AG04450 (cell line): ENCODE measurements at places on chromosomes 1 and 21. TPM values are rescaled to one million over a fixed set of nuclear protein-coding genes. Genes with fewer than 3 reads are reported as not detected.

DNA sequence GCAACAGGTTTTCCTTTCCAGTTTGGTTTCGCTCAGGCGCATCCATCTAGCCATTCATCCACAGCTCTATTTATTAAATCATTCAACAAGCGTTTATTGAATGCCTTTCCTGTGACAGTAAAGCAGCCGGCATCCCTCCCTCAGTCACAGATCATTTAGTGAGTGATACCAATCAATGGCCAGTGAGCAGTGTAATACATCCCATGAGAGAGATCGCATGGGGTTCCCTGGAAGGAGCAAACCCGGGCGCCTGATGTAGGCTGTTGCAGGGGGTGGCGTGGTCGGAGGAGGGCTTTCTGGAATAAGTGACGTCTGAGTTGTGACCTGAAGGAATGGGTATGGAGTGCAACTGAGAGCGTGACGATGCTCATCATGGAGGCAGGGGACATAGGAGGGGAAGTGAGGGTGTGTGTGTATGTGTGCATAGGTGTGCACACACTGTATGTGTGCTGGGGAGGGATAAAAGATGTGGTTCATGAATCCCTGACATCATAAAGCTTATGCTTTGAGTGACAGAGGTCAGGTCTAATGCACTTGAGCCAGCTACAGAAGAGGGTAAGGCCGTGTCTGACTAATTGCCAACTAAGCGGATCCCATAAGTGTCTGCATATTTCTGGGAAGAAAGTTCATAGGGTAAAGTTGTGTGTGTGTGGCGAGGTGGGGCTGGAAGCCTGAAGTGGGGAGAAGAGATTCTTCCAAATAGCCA is 6.6 kb downstream of the FCMR start:
- no peak for DNase-seq

GRCh38 chr1:89780721-89781120 is 40.1 kb upstream of the LRRC8D start:
- DNase-seq, result no peak

- no peak for DNase-seq
These were observed 150.3 kb downstream of the IFI44 start for GRCh38 chr1:78799926-78800325.

DNA sequence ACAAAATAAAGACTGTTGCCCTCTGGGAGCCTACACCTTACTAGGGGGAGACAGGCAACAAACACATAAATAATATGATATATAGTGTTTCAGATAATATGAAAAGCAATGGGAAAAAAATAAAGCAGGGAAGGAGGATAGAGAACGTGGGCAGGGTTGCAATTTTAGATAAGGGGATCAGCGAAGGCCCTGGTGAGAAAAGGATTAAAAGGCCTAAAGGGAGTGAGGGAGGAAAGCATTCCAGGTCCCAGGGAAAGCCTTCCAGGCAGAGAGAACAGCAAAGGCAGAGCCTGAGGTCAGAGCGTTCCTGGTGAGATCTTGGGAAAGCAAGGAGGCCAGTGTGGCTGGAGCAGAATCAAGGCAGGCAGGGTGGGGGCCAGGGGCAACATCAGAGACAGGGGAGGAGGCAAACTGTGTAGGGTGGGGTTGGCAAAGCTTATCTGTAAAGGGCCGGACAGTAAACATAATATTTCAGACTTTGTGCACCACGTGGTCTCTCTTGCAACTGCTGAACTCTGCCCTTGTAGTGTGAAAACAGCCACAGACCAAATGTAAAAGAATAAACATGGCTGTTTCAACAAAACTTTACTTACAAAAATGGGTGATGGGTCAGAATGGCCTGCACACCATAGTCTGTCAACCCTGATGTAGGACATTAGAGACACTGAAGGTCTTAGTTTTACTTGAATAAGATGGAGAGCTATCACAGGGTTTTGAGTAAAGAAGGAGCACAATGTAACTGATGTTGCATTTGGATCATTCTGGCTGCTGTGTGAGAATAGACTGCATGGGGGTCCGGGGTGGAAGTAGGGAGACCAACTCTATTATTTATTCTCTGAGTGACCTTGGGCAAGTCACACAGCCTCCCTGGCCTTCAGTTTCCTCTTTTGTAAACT is 13.3 kb upstream of the CPT2 start:
- peak; percentile 84 for DNase-seq

DNA sequence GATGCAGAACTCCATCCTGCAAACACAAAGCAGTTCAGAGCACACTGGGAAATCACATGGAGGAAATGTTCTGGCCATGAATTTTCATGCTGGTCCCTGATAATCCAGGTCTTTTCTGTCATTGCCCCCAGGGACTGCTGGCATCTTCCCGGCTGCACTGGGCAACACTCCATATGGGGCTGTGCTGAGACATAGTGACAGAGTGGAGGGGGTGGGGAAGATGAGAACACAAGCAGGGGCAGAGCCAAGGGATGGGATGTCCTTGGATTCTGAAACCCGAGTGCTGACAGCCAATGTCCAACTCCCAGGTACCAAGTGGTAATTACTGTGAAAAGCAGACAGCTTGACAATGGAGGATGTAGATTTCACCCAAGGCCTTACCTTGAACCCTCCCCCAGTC is 185.7 kb downstream of the HIVEP3 start:
- DNase-seq, result no peak

DNA sequence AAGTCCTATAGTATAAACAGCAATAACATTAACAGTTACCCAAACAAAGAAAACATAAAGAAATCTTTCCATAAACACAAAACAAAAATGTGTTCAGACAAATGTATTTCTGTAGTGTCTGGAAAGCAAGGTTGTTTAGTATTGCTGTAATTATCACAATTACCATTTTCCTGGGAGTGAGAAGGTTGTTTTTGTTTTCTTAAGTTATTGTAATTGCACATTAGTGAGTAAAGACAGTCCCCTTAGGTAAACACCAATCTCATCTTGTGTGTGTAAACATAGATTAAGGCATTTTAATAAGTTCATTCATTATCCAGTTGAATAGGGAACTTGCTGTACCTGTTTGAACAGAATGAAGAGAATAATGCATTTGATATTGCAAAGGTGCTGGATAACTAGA is 356.9 kb upstream of the ADGRL4 start:
- no peak for DNase-seq

- DNase-seq, result no peak
These were observed 16.7 kb downstream of the SLC6A9 start for GRCh38 chr1:44014365-44015104.

ZNF670 gene
- polyA plus RNA-seq, result 2.2 and 3.3 TPM in 2 replicates

ALX3 gene
- not detected in 2 replicates for polyA plus RNA-seq

LAMC2 gene
- 1.5 and 1.6 TPM in 2 replicates for polyA plus RNA-seq
